ENCODE measurements at places on chromosomes 4 and X.
A peak's percentile ranks its signal among the peaks of the same experiment; 100 is the strongest.

- no peaks in the 10 kb centered on the region for H3K36me3 ChIP-seq
- peak overlapping the region; percentile 97 for H3K4me3 ChIP-seq
- peaks cover 46% of the 10 kb centered on the region for H3K4me1 ChIP-seq
- H3K27ac ChIP-seq: peak overlapping the region; percentile 95
These were observed 429 bp downstream of the NOCT start for GRCh38 chr4:139015948-139016471.

DNA sequence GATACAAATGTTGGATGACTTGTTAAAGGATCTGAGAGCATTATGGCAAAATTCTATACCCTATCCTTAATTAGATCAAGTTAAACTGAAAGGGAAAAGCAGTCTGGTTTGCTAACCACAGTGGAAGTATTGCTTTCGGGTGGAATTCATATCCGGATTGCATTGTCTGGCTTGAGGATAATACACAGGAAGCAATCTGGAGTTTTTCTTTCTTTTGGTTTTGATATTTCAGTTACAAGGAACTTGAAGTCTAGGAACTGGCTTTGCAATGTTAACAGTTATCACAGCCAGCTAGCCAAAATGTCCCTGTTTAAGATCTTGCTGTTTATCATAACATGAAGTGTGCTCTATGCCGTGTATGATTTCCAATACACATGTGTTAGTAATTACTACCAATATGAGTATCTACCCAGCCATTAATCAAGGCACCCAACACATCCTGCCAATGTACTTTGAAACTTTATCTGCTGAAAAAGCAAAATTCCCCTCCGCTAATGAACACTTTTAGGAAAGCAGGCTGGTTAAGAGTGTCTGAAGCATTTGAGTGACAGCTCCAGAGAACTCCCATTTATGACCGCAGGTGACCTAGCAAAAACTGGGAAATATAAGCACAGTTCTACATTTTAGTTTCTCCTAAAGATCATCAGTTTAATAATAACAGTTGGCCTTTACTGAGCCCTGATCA lies 146.4 kb downstream of the PALLD start:
- H3K27ac ChIP-seq: no peak overlapping the region
- no peaks in the 10 kb centered on the region for H3K27me3 ChIP-seq
- 0 out of 2 replicates have a peak overlapping the region, but pooled peaks have one; percentile 1 for H3K4me3 ChIP-seq
- DNase-seq: peak; percentile 40
- peaks cover 11% of the 10 kb centered on the region for H3K4me1 ChIP-seq
- H3K36me3 ChIP-seq: no peaks in the 10 kb centered on the region

DNA sequence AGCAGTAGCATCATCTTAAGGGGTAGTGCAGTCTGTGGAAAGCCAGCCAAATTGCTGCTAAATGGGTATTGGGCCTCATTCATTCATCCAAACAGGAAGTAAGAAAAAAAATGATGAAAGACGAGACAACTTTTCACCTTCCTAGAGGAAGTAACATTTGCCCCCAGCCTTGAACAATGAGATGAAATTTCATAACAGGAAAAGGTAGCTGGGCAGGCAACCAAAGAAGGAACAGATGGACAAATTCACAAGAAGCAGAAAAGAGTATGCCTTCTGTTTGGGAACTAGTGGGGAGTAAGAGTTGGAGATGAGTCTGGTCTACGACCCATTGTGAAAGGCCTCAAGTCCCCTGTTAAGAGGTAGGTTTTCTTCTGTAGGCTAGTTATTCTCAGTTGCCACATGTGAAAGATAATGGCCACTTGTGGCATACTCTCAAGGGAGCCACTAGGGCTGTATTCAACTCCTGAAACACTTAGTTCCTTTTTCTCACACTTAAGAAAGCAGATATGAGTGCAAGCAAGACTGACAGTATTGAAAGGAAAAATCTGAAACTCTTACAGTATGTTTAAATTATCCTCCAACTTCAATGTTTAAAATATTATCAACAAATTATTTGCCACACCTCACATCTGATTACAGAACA lies 190.4 kb downstream of the AR start:
- DNase-seq: no peak
- H3K36me3 ChIP-seq: no peaks in the 10 kb centered on the region
- no peaks in the 10 kb centered on the region for H3K27me3 ChIP-seq
- no peak overlapping the region for H3K4me3 ChIP-seq
- no peaks in the 10 kb centered on the region for H3K4me1 ChIP-seq
- no peak overlapping the region for H3K27ac ChIP-seq

DNA sequence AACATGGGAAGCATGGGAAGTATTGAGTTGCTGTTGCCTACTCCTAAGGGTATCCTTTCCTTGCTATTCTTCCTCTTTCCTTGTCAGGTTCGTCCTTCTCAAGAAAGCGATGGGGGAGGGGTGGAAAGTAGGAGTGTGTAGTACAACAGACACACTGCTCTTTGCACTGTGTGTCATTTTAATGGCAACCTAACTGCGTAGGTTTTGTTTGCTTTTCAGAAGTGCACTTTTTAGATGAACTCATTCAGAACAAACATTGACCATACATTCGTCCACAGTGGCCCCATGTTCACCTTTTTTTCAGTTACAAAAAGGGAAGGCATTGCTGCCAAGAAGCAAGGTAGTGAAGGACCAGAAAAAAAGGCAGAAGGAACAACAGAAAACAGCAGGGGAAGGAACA lies 10.2 kb upstream of the YIPF6 start:
- H3K27me3 ChIP-seq: no peaks in the 10 kb centered on the region
- H3K27ac ChIP-seq: no peak overlapping the region
- no peak for DNase-seq
- no peaks in the 10 kb centered on the region for H3K36me3 ChIP-seq

DNA sequence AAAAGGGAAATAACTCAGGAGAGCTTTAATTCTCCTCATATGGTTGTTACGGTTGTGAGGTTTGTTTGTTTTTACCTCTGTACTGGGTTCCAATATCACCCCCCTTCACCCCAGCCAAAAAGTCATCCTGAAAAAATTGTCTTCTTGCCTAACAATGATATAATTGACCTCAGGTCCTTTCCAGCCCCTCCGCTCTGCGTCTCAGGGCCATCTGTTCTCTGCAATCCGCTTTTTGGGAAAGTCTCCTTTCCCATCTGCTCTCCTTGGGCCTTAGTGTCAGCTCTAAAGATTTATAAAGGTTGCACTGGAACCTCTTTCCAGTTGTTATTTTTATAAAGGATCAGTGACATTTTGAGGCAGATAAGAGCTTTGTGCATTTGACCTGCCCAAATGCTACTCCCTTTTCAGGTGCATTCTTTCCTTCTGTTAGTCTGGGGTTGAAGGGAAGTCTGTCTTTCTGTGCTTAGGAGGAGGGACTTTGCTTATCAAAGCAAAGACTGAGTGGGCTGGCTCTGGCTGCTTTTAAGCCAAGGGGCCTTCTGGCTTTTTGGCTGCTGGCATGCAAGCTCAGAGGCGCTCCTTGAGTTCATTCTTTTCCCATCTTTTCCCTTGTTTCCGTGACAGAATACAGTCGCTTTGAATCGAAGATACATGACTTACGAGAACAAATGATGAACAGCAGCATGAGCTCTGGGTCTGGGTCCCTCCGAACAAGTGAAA lies 34.1 kb downstream of the DLG3 start:
- no peak overlapping the region for H3K4me3 ChIP-seq
- no peaks in the 10 kb centered on the region for H3K27me3 ChIP-seq
- H3K27ac ChIP-seq: peak overlapping the region; percentile 65
- H3K4me1 ChIP-seq: peaks cover 17% of the 10 kb centered on the region

- peak overlapping the region; percentile 84 for H3K4me3 ChIP-seq
- no peaks in the 10 kb centered on the region for H3K4me1 ChIP-seq
- H3K27ac ChIP-seq: peak overlapping the region; percentile 83
- DNase-seq: peak; percentile 64
- H3K27me3 ChIP-seq: no peaks in the 10 kb centered on the region
These were observed 762 bp downstream of the PIGA start for GRCh38 chrX:15334561-15334960.

DNA sequence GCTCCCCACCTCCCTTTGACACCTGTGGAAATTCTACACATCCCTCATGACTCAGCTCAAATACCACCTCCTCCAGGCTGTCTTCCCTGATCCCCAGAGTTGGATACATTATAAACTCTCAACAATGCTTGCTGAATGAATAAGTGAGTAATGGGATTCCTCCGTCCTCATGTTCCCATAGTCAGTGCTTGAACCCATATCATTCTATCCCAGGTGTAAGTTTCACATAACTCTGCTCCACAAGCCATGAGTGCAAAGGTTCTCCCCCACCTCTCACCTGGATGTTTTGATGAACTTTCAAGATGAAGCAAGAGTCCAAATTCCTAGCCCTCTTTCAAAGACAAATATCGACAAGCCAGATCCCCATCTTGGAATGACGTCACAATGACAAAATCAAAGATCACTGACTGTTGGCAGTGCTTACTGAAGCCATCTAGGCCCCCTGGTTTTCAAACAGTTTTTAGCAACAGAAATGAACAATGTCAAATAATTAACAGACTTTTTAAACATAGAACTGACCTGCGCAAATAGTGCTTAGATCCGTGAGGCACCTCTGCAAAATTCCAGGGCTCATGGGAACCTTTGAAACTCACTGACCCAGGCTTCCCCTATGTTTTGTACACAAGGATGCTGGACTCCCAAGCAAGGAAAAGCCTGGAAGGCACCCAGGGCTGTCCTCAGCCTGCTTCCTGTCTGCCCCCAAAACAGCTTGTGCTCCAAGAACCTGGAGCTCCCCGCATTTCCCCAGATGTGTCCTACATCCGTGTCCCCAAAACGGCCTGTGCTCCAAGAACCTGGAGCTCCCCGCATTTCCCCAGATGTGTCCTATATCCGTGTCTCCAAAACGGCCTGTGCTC lies 4.0 kb downstream of the SLC2A9 start:
- H3K4me1 ChIP-seq: 0 out of 2 replicates have a peak, but pooled peaks cover 6% of the 10 kb centered on the region
- no peaks in the 10 kb centered on the region for H3K36me3 ChIP-seq
- DNase-seq: no peak
- H3K4me3 ChIP-seq: no peak overlapping the region

DNA sequence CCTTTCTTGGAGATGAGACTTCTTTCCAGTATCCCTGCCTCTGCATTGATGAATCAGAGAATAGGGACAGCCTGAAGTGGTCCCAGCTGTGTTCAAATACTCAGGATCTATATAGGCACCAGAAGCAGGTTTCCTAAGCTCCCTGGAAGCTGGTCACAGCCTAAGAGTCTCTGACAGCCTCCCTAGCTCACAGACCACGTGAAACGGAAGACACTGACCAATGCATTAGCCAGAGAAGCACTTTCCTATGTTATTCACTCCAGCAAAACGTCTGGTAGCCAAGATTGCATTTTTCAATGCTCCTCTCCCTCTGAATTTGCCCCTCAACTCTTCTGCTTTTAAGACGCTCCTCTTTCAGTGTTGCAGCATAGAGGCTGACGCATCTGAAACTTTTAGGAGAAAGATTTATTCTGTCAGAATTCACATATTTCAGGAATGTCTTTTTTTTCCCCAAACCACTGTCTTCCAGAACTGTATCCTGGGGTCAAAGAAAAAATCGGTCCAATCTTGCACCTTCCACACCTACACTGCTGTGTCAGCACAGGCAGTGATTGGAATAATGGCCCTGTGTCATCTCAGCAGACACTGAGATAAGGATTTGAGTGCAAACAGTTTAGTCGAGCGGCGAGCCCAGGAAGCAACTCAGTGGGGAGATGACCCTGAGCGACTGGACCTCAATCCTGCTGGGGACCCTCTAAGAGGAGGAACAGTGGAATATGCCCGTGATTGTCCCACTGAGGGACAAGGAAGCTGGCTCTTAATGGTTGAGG lies 109.4 kb downstream of the SMIM20 start:
- no peaks in the 10 kb centered on the region for H3K36me3 ChIP-seq
- peak overlapping the region; percentile 78 for H3K27ac ChIP-seq
- H3K27me3 ChIP-seq: no peaks in the 10 kb centered on the region
- peak; percentile 81 for DNase-seq
- H3K4me1 ChIP-seq: peaks cover 43% of the 10 kb centered on the region
- H3K4me3 ChIP-seq: peak overlapping the region; percentile 52

DNA sequence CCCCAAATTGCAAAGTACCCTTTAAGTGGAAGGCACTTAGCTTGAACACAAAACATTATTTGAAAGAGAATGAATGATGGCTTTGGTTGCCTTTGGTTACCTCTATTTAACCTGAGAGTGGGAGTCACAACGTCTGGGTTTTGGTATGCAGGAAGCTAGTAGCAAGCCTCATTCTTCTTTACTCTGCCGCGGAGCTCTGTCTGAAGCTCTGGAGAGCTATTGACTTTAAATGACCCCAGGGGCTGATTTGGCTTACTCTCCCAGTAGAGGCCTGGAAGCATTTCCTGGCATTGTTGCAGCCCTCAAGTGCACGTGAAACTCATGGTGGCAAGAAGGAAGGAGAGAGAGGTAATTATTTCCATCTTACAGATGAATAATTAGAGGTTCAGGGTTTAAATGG lies 81.8 kb upstream of the MAGEA4 start:
- H3K36me3 ChIP-seq: no peaks in the 10 kb centered on the region
- H3K27me3 ChIP-seq: no peaks in the 10 kb centered on the region
- H3K4me1 ChIP-seq: peaks cover 19% of the 10 kb centered on the region
- no peak overlapping the region for H3K4me3 ChIP-seq

DNA sequence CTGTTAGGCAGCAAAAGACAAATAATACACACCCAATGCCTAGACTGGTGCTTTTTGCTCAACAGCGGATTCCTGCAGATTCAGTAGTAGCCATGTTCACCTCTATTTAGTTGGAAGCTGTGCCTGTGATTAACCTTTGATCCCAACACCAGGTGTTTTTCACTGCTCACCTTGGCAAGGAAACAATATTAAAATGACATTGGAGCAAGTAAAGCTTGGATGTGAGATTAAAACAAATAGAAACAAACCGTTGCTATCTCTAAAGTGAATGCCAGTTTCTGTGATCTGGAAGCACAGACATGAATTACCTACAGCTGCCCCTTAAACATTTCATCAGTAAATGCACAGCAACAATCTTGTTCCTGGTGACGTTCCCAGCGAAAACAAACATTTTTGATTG lies 35.7 kb downstream of the MAGEB17 start:
- H3K36me3 ChIP-seq: no peaks in the 10 kb centered on the region
- H3K27ac ChIP-seq: no peak overlapping the region
- no peak for DNase-seq
- no peak overlapping the region for H3K4me3 ChIP-seq

- H3K27me3 ChIP-seq: peaks cover 5% of the 10 kb centered on the region
- H3K4me3 ChIP-seq: no peak overlapping the region
- H3K4me1 ChIP-seq: no peaks in the 10 kb centered on the region
- no peak overlapping the region for H3K27ac ChIP-seq
- DNase-seq: no peak
These were observed 34.6 kb upstream of the TBC1D9 start for GRCh38 chr4:140790765-140791164.

All from GM23248 (cell line).